T-helper 2 cell treated with Interferon-gamma antibody and Interleukin-4, amounts not matched to agents 5 μg/mL and 100 μg/mL, for 36 hours (primary cell): ENCODE measurements at places on chromosomes 6 and 20.

- H3K27ac ChIP-seq = no peak overlapping the region
- peaks cover 10% of the 10 kb centered on the region for H3K36me3 ChIP-seq
- peaks cover 30% of the 10 kb centered on the region for H3K27me3 ChIP-seq
- no peak overlapping the region for H3K4me3 ChIP-seq
- peak; percentile 48 for DNase-seq
Measured at GRCh38 chr6:160455541-160456213, 107.5 kb downstream of the SLC22A3 start.

- no peak overlapping the region for H3K4me3 ChIP-seq
- H3K36me3 ChIP-seq = no peaks in the 10 kb centered on the region
- no peaks in the 10 kb centered on the region for H3K27me3 ChIP-seq
- no peaks in the 10 kb centered on the region for H3K4me1 ChIP-seq
Measured at GRCh38 chr6:143163621-143164020, 102.9 kb downstream of the AIG1 start.

GRCh38 chr6:161618831-161619454 lies 345.1 kb upstream of the AGPAT4 start:
- H3K4me1 ChIP-seq = no peaks in the 10 kb centered on the region
- no peaks in the 10 kb centered on the region for H3K36me3 ChIP-seq
- H3K27me3 ChIP-seq = no peaks in the 10 kb centered on the region
- H3K27ac ChIP-seq = no peak overlapping the region

GRCh38 chr6:1068068-1068467 lies 243.8 kb upstream of the FOXQ1 start:
- DNase-seq = no peak
- no peak overlapping the region for H3K27ac ChIP-seq
- H3K4me1 ChIP-seq = no peaks in the 10 kb centered on the region
- H3K4me3 ChIP-seq = no peak overlapping the region

DNA sequence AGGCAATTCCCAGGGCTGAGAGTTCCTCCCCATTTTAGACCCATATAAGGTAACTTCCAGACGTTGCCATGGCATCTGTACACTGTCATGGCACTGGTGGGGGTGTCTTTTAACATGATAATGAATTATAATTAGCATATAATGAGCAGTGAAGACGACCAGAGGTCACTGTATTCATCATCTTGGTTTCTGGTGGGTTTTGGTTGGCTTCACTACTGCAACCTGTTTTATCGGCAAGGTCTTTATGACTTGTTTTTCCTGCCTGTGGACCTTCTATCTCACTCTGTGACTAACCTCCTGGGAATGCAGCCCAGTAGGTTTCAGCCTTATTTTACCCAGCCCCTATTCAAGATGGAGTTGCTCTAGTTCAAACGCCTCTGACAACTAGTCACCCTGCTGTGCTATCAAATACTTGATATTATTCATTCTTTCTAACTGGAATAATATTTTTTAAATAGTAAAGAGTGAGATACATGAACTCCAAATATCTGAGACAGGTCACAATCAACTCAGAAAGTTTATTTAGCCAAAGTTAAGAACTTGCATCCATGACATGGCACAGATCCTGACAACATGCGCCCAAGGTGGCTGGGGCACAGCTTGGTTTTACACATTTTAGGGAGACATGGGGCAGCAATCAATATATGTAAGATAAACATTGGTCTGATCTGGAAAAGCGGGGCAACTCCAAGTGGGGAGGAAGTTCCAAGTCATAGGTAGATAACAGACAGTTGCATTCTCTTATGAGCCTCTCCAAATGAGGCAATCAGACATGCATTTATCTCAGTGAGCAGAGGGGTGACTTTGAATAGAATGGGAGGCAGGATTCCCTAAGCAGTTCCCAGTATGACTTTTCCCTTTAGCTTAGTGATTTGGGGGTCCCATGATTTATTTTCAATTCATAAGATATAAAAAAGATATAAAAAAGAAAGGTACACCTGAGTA lies 1.2 kb upstream of the UFL1 start:
- no peak for DNase-seq
- peaks cover 13% of the 10 kb centered on the region for H3K4me1 ChIP-seq
- H3K4me3 ChIP-seq = peak overlapping the region; percentile 100
- H3K36me3 ChIP-seq = peaks cover 9% of the 10 kb centered on the region

DNA sequence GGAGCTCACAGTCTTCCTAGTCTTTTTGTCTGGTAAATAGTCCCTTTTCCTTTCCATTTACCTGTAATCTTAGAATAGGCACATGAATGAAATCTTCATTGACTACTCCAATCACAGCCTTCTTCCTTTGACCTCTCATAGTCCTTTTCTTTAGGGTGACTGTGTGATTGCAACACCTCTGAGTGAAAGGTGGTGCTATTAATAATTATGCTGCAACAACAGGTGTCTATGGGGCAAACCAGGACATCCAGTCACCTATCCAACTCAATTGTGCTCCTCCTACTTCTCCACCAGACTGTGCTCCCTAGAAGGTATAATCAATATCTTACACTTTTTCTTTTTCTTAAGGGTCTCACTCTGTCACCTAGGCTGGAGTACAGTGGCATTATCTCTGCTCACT lies 29.4 kb downstream of the RIPOR2 start:
- no peak overlapping the region for H3K27ac ChIP-seq
- peaks cover 78% of the 10 kb centered on the region for H3K36me3 ChIP-seq
- H3K4me3 ChIP-seq = no peak overlapping the region
- H3K27me3 ChIP-seq = no peaks in the 10 kb centered on the region
- H3K4me1 ChIP-seq = peaks cover 52% of the 10 kb centered on the region

- no peaks in the 10 kb centered on the region for H3K36me3 ChIP-seq
- H3K27ac ChIP-seq = no peak overlapping the region
- no peak for DNase-seq
- no peaks in the 10 kb centered on the region for H3K27me3 ChIP-seq
Measured at GRCh38 chr6:12476484-12476883, 186.3 kb downstream of the EDN1 start.

DNA sequence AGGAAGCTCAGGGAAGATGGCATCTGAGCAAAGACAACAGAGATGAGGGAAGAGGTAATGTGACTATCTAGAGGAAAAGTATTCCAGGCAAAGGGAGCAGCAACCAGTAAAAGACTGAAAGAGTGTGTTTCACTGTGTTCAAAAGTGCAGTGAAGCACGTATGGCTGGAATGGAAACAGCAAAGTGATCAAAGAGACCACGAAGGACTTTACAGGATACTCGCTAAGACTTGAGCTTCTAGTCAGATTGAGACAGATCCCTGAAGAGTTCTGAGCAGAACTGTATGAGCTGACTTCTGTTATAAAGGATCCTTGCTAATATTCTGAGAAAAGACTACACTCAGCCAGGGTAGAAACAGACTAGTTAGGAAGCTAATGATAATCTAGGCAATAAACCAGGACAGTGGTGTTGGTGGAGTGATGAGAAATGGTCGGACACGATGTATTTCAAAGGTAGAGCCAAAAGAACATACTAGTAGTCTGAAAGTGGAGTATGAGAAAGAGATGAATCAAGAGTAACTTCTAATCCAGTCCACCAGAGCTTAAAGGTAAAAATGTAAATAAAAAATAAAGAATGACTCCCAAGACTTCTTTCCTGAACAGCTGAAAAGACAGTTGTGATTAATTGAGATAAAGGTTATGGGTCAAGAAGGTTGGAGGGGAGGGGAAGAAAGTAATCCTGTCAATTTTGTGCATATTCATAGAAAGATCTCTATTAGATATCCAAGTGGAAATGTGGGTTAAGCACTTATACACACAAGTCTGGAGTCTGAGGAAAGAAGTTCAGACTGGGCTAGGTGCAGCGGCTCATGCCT lies 14.2 kb downstream of the SEC63 start:
- H3K27ac ChIP-seq = no peak overlapping the region
- peaks cover 20% of the 10 kb centered on the region for H3K4me1 ChIP-seq
- peaks cover 13% of the 10 kb centered on the region for H3K36me3 ChIP-seq
- no peaks in the 10 kb centered on the region for H3K27me3 ChIP-seq
- no peak for DNase-seq
- no peak overlapping the region for H3K4me3 ChIP-seq

- peaks cover 71% of the 10 kb centered on the region for H3K36me3 ChIP-seq
- no peaks in the 10 kb centered on the region for H3K27me3 ChIP-seq
- H3K27ac ChIP-seq = no peak overlapping the region
- peaks cover 47% of the 10 kb centered on the region for H3K4me1 ChIP-seq
- DNase-seq = no peak
- H3K4me3 ChIP-seq = no peak overlapping the region
Measured at GRCh38 chr6:130140084-130140483, 82.7 kb downstream of the SAMD3 start.

GRCh38 chr6:45483021-45483420 lies 105.3 kb upstream of the SUPT3H start:
- H3K27ac ChIP-seq = no peak overlapping the region
- DNase-seq = no peak
- H3K27me3 ChIP-seq = no peaks in the 10 kb centered on the region
- H3K4me1 ChIP-seq = peaks cover 59% of the 10 kb centered on the region
- peaks cover 32% of the 10 kb centered on the region for H3K36me3 ChIP-seq

DNA sequence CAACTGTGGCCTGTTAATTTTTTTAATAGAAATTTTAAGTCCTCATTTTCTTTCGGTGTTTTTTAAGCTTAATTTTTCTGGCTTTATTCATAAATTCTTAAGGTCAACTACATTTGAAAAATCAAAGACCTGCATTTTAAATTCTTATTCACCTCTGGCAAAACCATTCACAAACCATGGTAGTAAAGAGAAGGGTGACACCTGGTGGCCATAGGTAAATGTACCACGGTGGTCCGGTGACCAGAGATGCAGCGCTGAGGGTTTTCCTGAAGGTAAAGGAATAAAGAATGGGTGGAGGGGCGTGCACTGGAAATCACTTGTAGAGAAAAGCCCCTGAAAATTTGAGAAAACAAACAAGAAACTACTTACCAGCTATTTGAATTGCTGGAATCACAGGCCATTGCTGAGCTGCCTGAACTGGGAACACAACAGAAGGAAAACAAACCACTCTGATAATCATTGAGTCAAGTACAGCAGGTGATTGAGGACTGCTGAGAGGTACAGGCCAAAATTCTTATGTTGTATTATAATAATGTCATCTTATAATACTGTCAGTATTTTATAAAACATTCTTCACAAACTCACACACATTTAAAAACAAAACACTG lies 10.1 kb downstream of the HFE start:
- no peak overlapping the region for H3K4me3 ChIP-seq
- peaks cover 15% of the 10 kb centered on the region for H3K27me3 ChIP-seq
- no peak overlapping the region for H3K27ac ChIP-seq
- H3K36me3 ChIP-seq = no peaks in the 10 kb centered on the region

DNA sequence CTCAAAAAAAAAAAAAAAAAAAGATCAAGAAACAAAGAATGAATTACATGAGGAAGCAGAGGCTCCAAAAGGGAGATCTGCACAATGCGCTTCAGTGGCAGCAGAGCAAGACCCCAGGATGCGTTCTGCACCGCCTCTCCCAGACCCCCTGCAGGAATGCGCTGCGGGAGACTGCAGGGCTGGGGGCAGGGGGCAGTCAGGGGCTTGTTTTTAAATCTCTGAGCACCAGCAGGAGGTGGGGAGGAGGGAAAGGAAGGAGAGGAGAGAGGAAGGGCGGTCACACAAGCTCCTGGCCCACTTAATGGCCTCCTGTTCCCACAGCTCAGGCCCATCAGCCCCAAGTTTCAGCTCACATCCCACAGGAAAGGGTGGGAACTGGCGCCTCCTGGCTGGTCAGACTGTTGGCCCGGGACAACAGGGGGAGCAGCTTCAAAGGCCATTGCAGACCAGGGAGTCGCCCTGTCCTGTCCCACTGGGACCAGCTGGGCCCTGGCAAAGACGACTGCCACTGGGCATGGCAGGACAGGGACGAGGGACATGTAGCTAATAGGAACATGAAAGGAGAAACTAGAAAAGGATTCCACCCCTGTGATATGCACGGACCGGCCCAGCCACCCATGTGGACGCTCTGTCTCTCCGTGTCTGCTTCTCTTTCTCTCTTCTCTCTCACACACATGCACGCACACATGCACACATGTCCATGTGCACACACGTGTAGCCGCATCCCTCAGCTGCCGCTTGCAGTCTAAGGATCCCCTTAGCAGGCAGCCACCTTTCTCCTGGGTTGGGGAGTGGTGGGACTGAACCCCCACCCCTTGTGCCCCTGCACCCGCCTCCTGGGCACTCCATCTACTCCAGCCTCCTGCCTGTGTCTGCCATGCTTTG lies 34.7 kb downstream of the TFEB start:
- no peaks in the 10 kb centered on the region for H3K36me3 ChIP-seq
- peak overlapping the region; percentile 17 for H3K27ac ChIP-seq
- no peak for DNase-seq
- peaks cover 1% of the 10 kb centered on the region for H3K4me1 ChIP-seq
- no peak overlapping the region for H3K4me3 ChIP-seq

DNA sequence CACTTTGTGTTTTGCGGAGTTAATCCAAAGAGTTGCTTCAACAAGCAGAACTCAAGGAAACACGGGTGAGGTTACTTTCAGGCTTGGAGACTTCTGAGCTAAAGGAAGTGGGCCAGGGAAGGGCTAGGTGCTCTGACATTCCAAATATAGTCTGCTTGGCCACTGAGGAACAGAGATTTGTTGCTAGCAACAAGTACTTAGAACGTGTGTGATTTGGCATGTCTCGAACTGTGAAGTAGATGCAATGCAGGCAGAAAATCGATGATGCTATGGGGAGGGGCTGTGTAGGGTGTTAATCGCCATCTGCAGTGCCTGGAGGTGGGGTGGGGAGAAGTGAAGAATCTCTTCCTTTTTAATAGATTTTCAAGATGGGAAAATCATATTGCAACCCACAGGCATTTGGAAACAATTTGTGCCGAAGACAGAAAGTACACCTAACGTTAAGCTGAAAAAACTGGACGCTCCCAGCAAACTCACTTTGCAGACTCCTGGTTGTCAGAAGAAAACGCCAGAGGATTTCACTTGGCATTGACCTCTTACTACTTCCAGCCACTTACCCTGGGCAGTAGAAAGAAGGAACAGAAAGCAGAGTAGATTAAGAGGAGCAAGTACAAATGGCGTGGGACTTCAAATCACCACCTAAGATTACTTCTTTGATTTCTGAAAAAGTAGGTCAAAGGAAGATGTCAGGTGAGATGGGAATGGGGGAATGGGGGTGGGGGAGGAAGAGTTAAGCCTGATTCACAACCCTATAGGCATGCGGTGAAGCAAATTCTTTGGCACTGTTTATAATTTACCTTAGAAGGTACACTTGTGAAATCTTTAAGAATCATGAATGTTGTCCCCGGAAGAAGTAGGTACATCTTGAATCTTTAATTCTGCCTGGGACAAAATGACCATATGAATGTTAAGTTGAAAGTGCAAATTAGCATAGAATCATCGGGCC lies 314.1 kb downstream of the CD83 start:
- no peak overlapping the region for H3K4me3 ChIP-seq
- DNase-seq = no peak
- H3K36me3 ChIP-seq = peaks cover 3% of the 10 kb centered on the region
- H3K4me1 ChIP-seq = peaks cover 6% of the 10 kb centered on the region
- no peaks in the 10 kb centered on the region for H3K27me3 ChIP-seq

- peaks cover 4% of the 10 kb centered on the region for H3K4me1 ChIP-seq
- no peaks in the 10 kb centered on the region for H3K27me3 ChIP-seq
- H3K36me3 ChIP-seq = peaks cover 4% of the 10 kb centered on the region
- H3K27ac ChIP-seq = no peak overlapping the region
Measured at GRCh38 chr6:88704980-88705379, 258.4 kb downstream of the RNGTT start.

- H3K27me3 ChIP-seq = no peaks in the 10 kb centered on the region
- peaks cover 16% of the 10 kb centered on the region for H3K4me1 ChIP-seq
- H3K4me3 ChIP-seq = peak overlapping the region; percentile 77
- H3K36me3 ChIP-seq = no peaks in the 10 kb centered on the region
- no peak for DNase-seq
Measured at GRCh38 chr6:49978332-49979226, 9.2 kb upstream of the DEFB113 start.
